ENCODE measurements at places on chromosomes 1 and 21. TPM values are rescaled to one million over a fixed set of nuclear protein-coding genes. Genes with fewer than 3 reads are reported as not detected.

DNA sequence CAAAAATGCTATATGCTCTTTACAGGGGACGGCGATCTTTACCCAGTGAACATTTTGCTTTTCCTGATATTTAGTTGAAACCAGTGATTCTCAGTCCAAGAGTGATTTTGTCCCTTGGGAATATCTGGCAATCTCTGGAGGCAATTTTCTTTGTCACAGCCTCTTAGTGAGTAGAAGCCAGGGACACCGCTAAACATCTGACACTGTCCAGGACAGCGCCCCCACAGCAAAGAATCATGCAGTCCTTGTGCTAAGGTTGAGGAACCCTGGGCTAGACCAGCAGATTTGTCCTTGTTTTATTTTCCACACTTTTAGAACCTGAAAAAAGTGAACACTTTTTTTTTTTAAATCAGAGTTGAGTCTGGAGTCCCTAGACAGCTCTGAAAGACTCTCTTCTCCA is 13.1 kb downstream of the EVA1C start:
- no peak for DNase-seq

- peak; percentile 29 for DNase-seq
Observed at GRCh38 chr1:25338986-25339385, 852 bp downstream of the TMEM50A start.

DNA sequence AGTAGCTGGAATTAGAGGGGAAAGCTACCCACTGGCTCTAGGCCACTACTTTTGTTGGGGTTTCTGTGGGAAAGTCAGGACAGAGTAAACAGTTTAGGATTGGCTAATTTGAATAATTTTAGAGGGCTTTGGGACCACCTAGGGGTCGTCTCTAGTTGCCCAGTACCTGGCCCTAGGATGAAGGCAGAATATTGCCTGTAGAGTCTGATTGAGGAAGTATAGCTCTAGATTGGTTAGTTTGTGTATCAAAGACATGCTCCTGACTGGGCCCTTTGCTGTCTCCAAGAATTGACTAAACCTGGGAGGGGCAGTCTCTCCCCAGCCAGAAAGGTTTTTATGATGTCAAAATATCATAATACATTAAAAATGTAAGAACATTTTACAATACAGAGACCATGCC is 142.0 kb downstream of the POU2F1 start:
- no peak for DNase-seq

DNA sequence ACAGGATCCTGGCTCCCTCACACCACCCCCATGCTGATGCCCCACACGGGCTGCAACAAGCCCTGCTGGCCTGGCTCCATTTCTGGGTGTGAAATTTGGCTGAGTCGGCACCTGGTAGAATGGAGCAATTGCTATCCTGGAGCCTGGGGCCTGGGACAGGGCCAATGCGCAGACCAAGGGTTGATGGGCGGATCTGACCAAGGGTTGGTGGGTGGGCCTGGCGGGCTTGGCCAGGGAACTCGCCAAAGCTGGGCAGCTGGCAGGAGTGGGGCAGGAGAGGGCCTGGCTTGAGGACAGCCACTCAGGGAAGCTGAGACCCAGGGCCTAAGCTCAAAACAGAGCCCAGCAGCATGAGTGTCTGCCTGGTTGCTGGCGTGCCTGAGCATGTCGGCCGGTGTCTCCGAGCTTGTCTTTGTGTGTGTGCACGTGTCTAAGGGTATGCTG is 70.9 kb upstream of the POU3F1 start:
- DNase-seq, result no peak

- no peak for DNase-seq
Observed at GRCh38 chr1:171717062-171717718, 24.7 kb downstream of the VAMP4 start.

GRCh38 chr21:42520628-42521253 is 7.1 kb downstream of the SLC37A1 start:
- no peak for DNase-seq

DNA sequence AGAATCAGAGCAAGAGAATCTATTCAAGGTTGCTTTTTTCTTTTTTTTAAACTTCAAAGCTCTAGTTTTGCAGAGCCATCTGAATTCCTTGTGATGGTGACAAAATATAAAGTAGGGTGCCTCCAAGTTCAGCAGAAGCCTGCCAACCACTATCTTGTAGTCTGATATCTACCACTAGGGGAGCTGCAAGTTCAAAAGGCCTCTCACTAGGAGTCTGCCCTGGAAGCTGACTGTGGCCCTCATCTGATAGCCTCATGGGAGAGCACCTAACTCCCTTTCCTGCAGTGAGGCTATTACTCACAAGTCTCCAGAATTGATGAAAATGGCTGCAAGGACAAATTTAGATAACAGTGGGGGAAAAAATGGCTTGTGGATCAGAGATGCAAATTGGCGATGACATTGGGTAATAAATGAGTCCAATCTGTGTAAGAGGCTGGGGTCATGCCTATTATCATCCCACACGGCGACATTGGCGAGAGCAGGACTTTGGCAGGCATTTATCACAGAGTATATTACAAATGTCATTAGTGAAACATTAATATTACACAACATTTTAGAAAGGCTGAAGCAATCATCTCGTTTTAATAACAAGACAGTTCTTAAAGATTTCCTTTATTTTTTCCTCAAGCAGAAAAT is 10.7 kb upstream of the ZP4 start:
- DNase-seq, result no peak

DNA sequence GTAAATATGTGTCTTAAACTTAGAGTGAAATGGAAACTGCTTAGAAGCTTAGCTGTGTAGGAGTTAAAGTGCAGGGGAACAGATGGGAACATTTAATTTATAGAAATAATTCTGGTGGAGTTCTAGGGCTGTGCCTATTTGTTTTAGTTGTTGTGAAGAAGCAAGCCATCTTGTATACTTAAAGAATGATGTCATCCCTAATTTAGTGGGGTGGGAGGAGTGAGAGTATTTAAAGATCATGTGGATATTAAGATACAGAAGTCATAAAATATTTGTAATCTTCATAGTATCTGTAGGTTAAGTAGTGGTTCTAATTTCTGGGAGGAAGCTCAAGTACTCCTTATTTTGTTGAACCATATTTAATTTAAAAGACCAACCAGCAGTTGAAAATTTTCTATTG is 41.5 kb downstream of the BACH1 start:
- DNase-seq, result peak; percentile 41

- DNase-seq, result no peak
Observed at GRCh38 chr1:31659889-31660288, 15.2 kb upstream of the PEF1 start.

- no peak for DNase-seq
Observed at GRCh38 chr1:116949213-116949985, 39.7 kb downstream of the PTGFRN start.

DNA sequence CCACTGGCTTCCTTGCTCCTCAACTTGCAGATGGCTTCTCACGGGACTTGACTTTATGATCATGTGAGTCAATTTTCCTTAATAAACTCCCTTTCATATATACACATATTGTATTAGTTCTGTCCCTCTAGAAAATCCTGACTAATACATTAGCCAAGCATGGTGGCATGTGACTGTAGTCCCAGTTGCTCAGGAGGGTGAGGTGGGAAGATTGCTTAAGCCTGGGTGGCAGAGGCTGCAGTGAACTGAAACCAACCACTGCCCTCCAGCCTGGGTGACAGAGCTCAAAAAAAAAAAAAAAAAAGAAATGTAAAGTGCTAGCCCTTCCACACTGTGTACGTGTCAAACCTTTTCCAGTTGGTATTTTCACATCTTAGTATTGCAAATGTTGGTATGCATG is 857.0 kb downstream of the LTN1 start:
- DNase-seq, result no peak

DNA sequence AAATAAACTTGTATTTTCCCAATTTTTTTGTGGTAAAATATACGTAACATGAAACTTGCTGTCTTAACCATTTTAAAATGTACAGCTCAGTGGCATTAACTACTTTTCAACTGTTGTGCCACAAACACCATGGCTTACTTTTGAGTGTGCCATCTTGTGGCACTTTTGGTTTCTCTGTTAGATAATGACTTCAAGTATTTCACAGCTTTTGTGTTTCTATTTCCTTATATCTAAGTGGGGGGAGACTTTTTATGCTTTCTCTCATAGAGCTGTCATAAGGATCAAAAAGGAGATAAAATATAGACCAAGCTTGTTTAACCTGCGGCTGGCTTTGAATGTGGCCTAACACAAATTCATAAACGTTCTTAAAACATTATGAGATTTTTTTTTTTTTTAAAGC is 44.3 kb downstream of the CDC14A start:
- DNase-seq, result no peak

- no peak for DNase-seq
Observed at GRCh38 chr21:35601211-35601610, 459.1 kb downstream of the SETD4 start.

DNA sequence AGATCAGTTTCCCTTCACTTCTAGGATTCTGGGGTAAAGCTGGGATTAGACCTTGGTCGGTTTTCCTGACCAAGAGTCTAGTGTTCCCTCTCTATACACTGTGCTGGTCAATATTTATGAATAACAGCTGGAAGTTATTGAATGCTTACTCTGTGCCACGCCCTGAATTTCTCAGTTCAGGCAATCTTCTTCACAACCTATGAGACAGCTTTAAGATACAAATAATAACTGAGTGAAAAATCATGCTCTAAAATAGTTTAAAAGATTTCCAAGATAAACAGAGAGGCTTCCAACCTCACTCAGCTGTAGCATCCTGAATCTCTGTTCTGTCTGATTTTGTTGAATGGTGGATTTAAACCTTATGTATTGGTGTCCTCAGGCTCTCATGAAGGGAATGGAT is 72.2 kb downstream of the GNG12 start:
- no peak for DNase-seq

The ASB17 gene
- not detected for total RNA-seq

The ZYG11B gene
- 46.1 TPM for total RNA-seq

The KIAA1614 gene
- 8.4 TPM for total RNA-seq
